Stimulated activated CD8-positive, alpha-beta memory T cell treated with anti-CD3 and anti-CD28 coated beads, Interleukin-4, amount 100 ng/mL, for 24 hours (primary cell): ENCODE measurements at places on chromosomes 5 and 9.

- DNase-seq = peak; percentile 57
Observed at GRCh38 chr9:130235558-130236435, 29.8 kb upstream of the HMCN2 start.

- DNase-seq = no peak
Observed at GRCh38 chr5:607541-608428, 4.4 kb upstream of the CEP72 start.

DNA sequence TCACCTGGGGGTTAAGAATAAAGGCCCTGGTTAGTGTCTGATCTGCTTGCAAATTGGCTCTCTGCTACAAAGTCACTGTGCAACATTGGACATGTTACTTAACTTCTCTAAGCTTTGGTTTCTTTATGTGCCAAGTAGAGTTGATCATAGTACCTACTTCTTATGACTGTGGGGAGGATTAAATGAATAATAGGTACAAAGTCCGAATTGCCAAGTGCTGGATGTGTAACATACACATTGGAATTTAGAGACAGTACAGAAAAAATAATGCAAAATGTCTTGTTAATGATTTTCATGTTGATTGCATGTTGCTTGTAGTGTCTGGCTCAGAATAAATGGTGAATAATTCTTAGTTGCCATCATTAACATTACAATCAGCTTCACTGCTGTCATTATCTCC is 2.2 kb downstream of the DOCK8 start:
- DNase-seq = no peak

DNA sequence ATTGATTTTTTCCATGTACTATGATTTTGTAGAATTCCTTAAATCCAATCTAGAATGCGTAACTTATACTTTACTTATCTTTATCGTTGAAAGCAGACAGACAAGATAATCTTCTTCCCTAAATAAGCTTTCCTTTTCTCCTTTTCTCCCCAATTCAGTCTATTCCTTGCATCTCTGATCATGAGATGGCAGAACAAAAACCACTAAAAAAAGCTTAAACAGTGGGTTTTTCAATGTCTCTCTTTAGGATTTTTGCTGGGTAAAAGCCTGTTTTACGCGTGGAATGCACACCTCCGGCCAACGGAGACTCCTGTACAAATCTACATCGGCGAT is 755 bp downstream of the CDKN2B start:
- DNase-seq = no peak

GRCh38 chr5:11452852-11453251 is 451.4 kb downstream of the CTNND2 start:
- no peak for DNase-seq

- DNase-seq = no peak
Observed at GRCh38 chr9:123982535-123982934, 29.0 kb upstream of the LHX2 start.

- DNase-seq = no peak
Observed at GRCh38 chr5:119458911-119459632, 6.8 kb downstream of the HSD17B4 start.

GRCh38 chr5:6419340-6419852 is 29.3 kb upstream of the UBE2QL1 start:
- DNase-seq = no peak

GRCh38 chr5:112492291-112492690 is 73.2 kb upstream of the EPB41L4A start:
- DNase-seq = no peak

- no peak for DNase-seq
Observed at GRCh38 chr9:133955821-133956411, 36.2 kb downstream of the VAV2 start.

DNA sequence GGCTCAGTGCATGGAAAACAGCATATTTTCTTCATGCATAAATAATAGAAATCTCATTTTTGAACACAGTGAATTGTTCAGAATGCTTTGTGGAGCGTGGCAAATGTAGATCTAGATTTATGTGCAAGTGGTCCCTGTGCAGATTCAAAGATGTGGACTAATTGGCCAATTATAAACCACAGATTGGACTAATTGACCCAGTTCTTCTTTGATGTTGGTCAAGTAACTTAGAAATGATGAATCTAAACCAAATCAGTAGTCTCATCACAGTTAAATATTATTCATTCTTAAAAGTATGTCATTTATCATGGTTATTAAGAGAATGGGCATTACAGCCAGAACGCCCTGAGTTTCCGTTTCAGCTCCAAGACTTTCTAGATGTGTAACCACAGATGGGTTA is 11.7 kb upstream of the PDE4D start:
- DNase-seq = no peak

- DNase-seq = no peak
Observed at GRCh38 chr5:51371052-51371451, 12.2 kb upstream of the ISL1 start.

- DNase-seq = no peak
Observed at GRCh38 chr5:113806904-113807303, 293.4 kb downstream of the YTHDC2 start.

GRCh38 chr5:138077064-138077696 is 6.7 kb upstream of the WNT8A start:
- DNase-seq = peak; percentile 8

- no peak for DNase-seq
Observed at GRCh38 chr5:136058039-136058971, 29.5 kb downstream of the TGFBI start.
